ENCODE measurements at places on chromosomes 7 and 10.
A peak's percentile ranks its signal among the peaks of the same experiment; 100 is the strongest.

GRCh38 chr10:62742536-62743061, 61.9 kb upstream of the ADO start:
- no peak for DNase-seq

GRCh38 chr10:80684259-80684658, 146.6 kb downstream of the SH2D4B start:
- DNase-seq: no peak

DNA sequence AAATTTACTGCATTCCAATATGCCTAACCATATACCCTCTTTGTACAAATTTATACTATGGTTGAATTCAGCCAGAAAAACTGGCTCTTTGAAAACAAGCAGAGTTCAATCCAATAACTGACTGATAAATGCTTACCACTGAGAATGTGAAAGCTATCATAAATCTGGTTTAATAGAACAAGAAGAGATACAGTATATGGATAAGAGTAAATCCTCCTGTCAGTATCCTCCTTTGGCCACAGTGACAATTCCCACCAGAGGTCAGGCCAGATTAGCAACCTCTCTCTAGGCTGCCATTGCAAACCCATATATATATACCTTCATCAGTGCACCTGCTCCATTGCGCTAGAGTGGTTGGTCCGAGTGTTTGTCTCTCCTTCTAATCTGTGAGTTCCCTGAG, 647.2 kb downstream of the GRM8 start:
- DNase-seq: no peak

- DNase-seq: no peak
These were observed 94.4 kb downstream of the CYP51A1 start for GRCh38 chr7:92039900-92040299.

GRCh38 chr10:100872034-100872791, 40.5 kb upstream of the SLF2 start:
- peak; percentile 89 for DNase-seq

GRCh38 chr7:149257146-149257545, 4.8 kb upstream of the ZNF783 start:
- DNase-seq: no peak

GRCh38 chr10:127872011-127872761, 20.6 kb downstream of the CLRN3 start:
- DNase-seq: no peak

- DNase-seq: peak; percentile 26
These were observed 111.3 kb upstream of the PPP2R2D start for GRCh38 chr10:131789516-131789915.

DNA sequence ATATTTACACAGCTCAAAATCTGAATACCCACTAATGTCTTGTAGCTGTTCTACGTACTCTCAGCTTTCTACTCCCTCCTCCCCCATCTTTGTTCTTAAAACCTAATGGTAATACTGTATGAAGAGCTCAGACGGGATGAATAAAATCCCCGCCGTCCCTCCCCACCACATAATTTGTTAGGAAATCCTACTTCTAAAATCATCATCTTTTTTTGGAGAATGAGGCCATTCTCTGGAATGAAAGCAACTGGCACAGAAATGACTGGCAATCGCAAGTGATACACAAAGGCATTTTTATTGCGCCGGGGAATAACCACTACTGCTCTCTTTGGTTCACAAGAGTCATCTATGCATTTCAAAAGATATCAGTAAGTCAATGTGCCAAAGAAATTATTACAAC, 27.3 kb downstream of the SLC35B4 start:
- DNase-seq: no peak

DNA sequence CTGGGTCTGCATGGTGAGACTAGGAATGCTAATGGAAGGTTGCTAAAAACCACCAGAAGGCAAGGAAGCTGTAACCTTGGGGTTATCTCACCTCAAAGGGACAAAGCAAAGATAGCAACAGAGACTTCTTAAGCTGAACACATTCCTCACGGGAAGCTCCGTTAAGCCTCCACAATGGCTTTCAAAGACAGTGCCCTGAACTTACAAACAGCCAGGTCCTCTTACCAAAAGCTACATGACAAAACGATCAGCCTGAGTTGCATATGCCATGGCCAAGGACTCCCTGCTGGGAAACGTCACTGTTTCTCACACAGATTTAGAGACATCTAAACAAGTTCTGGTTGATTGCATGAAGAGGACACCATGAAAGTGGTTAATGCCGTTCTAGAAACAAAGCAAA, 52.7 kb downstream of the HTR5A start:
- DNase-seq: no peak

- DNase-seq: no peak
These were observed 30.2 kb downstream of the MET start for GRCh38 chr7:116702046-116702785.

DNA sequence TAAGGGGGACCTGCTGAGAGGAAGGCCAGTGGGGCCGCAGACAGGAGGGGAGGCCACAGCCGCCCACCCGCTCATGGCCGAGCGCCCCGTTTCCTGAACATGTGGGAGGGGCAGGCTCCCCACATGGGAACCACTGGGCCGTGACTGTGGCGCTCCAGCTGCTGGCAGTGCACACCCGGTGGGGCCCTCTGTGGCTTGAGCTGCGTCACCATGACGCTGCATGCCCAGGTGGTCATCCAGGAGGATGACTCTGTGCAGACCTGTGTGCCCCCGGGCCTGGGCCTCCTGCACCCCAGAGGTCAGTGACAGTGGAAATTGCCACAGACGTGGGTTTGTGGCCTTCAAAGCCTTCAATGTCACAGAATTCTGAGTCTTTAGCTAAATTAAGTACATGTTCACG, 85.1 kb downstream of the MGMT start:
- DNase-seq: no peak

DNA sequence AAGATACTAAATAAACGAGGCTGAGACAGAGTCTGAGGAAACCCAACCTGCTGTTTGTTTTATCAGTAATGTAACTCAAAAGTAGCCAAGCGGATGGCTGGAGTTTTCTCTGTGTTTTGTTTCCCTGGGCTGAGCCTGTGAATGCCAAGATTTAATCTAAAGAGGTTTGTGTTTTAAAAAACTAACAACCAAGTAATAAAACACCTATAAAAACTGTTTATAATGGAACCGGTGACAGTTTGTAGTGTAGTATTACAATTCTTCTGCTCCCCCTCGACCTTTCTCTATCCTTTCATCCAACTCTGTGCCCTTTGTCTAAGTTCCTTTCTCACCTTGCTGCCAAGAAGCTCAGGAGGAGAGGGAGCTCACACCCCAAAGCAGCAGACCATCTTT, 2.6 kb upstream of the KAT6B start:
- DNase-seq: peak; percentile 49

- no peak for DNase-seq
These were observed 325.5 kb downstream of the LHFPL3 start for GRCh38 chr7:104653825-104654401.

- DNase-seq: no peak
These were observed 166.6 kb downstream of the THSD7A start for GRCh38 chr7:11665357-11665756.

GRCh38 chr7:107865956-107866775, 24.8 kb upstream of the DLD start:
- DNase-seq: no peak

DNA sequence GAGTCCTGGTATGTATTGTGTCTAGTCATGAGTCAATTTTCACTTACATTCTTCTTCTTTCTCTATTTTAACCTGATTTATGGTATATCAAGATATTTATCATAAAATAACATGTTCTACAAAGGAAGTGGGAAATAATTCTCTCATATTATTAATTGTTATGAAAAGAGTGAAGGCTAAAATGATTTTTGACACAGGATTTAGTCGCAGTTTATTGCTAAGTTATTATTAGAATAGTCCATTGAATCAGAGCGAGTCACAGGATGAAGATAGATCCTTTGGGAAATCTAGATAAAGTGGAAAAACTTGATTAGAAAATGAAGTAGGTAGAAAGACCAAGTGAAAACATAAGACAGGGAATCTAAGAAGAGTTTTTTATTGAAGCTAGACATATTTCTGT, 184.3 kb upstream of the DGKB start:
- no peak for DNase-seq

DNA sequence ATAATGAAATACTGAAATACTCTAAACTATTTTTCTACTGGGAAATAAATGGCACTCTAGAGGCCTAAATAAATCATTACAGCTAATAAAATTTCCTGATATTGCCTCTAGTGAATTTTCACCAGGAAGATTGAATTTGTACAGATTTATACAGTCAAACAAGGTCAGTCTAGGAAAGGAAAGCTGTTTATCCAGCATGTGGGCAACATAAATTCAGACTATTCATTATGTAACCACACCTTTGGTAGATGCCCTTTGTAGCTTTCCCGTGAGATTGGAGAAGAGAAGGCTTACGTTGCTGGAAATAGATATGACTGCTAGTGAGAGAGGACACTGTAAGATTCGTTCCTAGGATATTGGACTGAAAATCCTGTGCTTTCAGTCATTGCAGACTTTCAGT, 35.2 kb upstream of the PNLIP start:
- no peak for DNase-seq

- no peak for DNase-seq
These were observed 7.7 kb downstream of the RFC2 start for GRCh38 chr7:74246497-74246896.

GRCh38 chr7:80815733-80816132, 103.1 kb downstream of the SEMA3C start:
- no peak for DNase-seq

DNA sequence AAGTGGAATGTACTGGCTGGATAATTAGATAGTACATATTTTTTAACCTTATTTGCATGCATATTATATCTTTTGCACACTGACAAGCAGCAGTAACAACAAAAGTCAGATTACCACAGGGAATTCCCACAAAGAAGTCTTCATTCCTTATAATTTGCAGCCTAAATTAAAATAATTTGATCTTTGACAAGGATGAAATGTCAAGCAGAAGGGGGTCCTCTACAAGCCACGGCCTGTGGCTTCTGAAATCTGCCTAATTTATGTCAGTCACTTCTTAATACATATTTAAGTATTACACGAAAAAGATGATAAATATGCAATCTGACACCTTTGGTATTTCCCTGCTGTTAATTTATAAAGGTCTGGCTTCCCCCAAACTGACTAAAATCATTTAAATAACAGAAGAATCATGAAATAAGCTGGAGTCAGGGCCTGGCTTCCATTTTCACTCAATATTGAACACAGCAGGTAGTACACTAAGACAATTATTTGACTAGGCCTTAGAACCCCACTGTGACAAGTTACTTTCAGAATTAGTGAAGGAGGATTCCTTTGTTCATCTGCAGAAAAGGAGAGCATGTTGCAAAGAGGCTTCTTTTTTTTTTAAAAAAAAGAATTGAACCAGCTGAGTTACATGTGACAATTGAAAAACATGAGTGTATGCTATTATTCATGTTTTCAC, 351.1 kb upstream of the ETV1 start:
- no peak for DNase-seq

DNA sequence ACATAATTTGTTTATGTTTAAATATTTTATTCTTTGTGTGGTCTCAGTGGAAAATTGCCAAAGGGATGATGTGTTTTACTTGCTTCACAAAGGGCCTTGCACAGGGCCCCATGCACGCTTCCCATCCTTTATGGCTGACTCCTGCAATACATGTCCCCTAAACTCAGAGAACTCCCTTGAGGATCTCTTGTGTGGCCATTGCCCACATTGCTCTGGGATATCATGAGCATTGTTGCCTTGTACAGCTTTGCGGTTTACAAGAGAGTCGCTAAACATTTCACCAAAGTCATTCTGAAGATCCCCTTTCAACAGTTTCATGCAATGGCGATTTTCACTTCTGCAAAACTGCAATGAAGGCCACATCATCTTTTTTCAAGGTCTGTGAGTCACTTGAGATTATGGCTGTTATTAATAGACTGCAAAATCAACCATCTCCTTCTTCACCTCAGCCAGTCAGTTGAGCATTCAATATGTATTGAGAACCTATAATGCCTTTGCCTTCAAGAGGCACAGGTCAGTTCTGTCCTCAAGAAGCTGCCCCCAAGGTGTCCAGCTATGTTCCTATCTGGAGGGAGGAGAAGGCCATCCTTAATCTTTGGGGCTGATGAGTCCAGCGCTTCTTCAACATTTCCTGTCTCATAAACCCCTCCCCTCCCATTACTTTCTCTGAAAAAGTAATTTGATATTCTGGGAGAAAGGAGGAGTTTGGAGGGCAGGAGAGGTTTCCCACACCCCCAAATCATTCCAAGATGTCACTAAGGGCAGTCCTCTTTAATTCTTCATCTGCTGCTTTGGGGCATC, 108.1 kb downstream of the CCDC71L start:
- no peak for DNase-seq

GRCh38 chr7:39383136-39383535, 183.1 kb upstream of the YAE1 start:
- no peak for DNase-seq

DNA sequence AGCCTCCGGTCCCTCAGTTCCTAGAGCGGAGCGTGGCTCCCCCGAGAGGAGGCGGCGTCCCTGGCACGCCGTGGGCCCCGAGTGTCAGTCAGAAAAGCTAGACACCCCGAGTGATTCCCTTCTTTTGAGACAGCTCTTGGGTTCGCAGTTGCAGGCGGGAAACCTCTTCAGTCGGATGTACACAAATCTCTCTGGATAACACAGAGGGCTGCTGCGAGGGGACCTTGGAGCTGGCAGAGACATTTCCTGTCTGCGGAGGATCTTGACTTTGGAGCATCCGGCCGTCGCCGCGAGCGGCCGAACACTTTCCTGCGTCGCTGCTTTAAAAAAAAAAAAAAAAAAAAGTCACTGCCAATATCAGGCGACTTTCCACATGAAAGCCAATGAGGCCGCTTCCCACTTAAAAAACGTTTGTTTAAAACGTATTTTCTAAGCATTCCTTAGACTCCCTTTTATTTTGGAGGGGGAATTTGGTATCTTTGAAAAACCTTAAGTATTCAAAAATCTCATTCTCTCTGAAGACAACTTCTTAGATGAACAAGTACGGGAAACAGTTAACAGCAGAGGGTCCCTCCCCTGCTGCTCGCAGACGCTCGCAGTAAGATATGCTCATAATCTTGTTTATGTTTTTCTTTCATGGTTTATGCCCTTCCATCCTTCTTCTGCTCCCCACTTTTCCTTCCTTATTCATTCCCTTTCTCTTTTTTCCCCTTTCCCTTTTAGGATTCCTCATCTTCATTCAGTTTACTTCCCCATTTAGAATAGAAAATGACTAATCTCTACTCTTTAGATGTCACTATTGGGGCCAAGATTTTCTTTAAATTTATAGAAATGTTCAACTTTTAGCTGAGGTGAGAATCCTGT, 10.0 kb downstream of the HHEX start:
- DNase-seq: peak; percentile 67

GRCh38 chr7:1248143-1248915, 15.7 kb downstream of the UNCX start:
- DNase-seq: peak; percentile 53

DNA sequence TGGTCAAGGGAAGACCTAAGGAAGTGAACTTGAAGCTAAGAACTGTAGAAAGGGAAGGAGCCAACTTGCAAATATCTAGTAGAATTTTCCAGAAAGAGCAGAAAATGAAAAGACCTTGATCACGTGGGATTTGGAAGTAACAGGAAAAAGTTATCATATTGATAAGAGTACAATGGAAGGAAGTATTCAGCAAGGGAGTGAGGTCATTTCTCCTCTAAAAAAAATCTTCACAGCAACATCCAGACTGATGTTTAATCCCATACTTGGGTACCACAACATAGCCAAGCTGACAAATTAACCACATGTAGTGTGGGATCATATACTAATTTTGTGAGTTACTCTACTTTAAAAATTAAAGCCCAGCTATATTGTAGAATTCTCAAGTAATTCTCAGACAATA, 207.0 kb upstream of the CXCL12 start:
- DNase-seq: no peak
